ENCODE measurements at places on chromosomes 12 and 14. TPM values are rescaled to one million over a fixed set of nuclear protein-coding genes. Genes with fewer than 3 reads are reported as not detected.
A peak's percentile ranks its signal among the peaks of the same experiment; 100 is the strongest.

IGF1 gene
- total RNA-seq, result 0.79 TPM

ALKBH1 gene
- 18.7 TPM for total RNA-seq

- no peak for DNase-seq
These were observed 343.4 kb downstream of the MED13L start for GRCh38 chr12:115934046-115934445.

DNA sequence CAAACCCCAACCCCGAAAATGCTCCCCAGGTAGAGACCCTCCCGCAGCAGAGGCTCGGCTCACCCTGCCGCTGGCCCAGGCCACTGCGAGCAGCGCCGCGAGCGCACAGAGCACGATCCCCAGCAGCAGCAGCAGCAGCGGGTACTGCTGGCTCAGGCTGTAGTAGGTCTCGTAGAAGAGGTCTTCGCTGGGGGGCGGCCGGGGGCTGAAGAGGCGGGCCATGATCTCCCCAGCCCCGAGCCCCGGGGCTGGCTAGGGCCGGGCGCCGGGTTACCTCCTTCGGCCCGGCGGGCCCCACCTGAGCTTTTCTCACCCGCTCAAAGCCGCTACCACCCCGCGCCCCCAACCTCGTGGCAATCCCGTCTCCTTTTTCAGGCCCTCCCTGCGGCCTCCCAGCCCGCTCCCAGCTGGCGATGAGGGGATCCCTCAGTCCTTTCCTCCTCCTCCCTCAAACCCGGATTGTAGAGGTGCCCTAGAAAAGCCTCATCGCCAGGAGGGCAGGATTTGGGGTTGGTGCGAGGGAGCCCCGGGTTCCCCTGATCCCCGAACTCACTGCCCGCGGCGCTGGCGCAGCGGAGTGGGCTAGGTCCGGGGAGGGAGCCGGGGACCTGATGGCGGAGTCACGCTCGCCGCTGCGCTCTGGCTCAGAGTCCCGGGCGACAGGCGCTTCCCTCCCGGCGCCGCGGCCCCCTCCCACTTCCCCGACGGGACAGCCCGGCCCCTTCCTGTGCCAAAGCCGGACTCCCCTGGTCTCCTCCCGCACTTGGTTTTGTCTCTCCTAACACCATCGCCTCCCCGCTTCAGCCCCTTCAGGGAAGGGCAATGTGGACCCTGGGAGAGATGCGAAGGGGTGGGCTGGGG lies at the start of gene ADCY4:
Gene ADCY4 (minus strand): TSS at position 641 of the 861 bp plus-strand sequence. CDS start 419 bp downstream, at position 222.
- DNase-seq, result no peak

- no peak for DNase-seq
These were observed 121.5 kb downstream of the PRKD1 start for GRCh38 chr14:29806124-29806517.

DNA sequence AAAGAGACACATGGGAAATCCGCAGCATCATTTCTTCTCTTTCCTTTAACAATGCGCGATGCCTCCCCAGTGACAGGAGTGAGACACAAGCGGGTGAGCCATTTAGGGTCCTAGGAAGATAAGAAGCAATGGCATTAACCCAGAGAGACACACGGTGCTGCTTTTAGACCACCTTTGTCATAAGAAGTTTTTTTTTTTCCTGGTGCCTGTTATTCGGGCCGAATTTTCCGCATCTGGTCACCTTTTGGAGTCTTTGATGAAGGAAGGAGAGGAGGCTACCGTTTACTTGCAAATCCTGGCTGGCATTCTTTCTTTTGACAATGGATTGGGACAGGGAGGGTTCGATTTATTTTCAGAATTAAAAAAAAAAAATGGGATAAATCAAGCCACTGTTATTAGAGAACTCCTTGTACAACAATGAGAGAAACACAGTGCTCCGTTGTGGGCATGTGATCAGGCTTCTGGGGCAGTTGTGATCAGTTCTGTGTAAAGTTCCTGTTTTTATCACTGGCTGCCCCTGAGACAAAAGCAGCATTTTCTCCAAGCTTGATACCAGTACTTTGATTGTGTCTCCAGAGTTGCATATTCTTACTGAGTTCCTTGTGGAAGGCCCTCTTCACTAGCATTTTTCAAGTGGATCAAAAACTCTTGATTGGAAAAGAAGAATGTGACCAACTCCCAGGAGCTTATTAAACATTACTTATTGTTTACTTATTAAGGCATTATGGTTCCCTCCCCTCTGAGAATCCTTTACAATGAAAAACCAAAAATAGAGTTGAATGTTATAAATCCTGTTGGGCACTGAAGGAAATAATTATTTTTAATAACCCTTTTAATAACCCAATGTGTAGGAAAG lies 1.1 kb downstream of the DIP2B start:
- no peak for DNase-seq

DNA sequence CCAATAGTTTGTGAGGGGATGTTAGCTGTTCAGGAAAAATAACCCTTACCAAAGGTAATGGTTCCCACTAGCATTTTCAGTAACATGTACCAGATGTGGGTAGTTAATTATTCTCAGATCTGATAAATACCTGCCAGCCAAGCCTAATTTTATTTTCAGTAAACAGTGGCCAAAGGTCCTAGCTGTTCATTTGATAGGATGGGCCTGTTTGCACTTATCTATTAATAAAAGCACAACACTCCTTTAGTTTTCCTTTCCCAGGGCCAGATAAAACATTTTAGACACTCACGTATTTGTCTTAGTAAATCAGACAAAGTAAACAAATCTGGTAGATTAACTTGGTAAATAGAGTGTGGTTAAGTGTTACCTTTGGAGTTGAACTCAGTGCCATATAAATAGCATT lies 345.1 kb downstream of the RAD51B start:
- DNase-seq, result no peak

- peak; percentile 46 for DNase-seq
These were observed at the start of gene COL2A1 for GRCh38 chr12:48004053-48004941. Gene COL2A1 (minus strand): TSS chr12:48004476. CDS start chr12:48004321, 155 bp downstream.

GRCh38 chr12:131710464-131711457 lies at the start of gene SFSWAP:
Gene SFSWAP (plus strand): TSS chr12:131711090. CDS start chr12:131711230, 140 bp downstream.
- peak; percentile 82 for DNase-seq

- no peak for DNase-seq
These were observed 126.9 kb downstream of the SLC38A6 start for GRCh38 chr14:61107869-61108493.

DNA sequence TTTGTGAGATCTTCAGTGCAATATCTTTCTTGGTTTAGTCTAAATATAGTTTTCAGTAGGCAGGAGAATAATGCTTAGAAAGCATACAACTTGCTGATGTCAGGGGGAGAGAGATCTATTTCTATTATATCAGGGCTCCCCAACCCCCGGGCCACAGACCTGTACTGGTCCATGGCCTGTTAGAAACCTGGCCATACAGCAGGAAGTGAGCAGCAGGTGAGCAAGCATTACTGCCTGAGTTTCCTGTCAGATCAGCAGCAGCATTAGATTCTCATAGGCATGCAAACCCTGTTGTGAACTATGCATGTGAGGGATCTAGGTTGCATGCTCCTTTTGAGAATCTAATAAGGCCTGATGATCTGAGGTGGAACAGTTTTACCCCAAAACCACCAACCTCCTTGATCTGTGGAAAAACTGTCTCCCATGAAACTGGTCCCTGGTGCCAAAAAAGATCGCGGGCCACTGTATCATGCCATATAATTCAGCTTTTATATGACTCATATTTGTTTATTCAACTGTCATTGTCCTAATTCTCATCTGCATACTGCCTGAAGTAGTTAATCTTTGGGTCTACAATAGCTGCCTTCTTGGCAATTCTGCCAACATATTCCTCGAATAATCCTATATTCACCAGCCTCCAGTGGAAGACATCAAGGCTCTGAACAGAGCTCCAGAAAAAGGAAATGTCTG lies 163.6 kb upstream of the DYRK2 start:
- no peak for DNase-seq

DNA sequence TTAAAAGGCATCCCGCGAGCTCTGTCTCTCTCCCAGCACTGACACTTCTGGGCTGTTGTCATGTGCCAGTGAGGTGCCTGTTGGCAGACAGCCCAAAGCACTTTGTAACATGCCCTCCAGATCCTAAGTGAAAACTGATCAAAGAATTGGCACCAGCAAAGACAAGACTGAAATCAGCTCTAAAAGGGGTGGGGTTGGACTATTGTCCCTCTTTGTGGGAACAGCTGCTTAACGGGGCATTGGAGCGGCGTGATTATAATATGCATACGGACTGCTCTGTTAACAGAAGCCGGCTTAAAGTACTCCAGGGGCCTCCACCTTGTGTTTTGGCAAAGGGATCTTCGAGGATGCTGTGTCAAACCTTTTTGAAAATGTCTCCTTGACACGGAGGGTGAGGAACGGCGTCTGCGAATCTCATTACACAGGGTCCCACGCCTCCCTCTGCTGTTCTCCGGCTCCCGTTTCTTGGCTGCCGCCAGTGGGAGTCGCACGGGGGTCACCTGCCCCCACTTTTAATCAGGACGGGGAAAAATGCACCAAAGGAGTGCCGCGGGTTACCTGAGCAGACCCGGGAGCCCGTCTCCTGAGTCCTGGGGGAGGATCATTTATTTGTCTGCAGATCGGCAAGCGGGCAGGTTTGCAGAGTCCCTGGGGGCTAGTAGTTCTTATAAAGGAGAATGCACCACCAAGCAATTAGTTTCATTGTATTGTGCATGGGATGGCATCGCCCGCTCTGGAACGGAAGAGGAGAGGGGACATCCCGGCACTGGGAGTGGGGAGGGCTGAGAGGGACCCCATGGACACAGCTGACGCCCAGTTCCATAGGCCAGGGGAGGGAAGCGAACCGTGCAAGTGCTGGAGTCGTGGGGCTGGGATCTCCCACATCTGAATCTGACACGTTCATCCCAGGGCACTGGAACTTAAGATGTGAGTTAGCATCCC lies 44.3 kb downstream of the SPRING1 start:
- no peak for DNase-seq

DNA sequence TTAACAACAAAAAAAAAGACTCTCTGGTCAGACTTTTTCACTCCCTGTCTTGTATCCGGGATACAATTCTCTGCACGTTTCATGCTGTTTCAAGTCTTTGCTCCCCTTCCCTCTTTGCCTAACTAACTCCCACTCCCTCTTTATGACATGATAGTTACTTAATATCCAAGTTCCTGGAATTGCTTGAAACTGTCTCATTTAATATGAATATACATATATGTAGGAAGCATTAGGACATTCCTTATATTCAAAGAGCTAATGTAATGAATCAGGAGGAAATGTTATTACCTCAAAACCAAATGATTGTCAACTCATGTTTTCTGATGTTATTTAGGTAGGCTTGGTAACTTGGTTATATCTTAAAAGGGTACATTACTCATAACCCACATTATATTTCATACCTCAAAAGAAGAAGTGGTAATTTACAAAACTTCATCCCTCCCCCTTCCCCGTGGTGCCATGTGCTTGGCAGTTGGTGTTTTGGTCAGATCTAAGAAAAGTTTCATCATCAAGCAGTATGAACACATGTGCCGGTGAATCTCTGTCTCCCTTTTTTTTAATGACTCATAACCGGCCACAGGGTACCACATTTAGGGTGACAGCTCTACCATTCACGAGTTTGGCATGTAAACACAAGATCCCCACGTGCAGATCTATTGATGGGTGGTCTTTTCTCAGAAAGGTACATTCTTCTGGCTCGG lies 56.5 kb downstream of the HCAR2 start:
- peak; percentile 82 for DNase-seq

GRCh38 chr12:121774968-121775474 lies 18.5 kb downstream of the RHOF start:
- no peak for DNase-seq

DNA sequence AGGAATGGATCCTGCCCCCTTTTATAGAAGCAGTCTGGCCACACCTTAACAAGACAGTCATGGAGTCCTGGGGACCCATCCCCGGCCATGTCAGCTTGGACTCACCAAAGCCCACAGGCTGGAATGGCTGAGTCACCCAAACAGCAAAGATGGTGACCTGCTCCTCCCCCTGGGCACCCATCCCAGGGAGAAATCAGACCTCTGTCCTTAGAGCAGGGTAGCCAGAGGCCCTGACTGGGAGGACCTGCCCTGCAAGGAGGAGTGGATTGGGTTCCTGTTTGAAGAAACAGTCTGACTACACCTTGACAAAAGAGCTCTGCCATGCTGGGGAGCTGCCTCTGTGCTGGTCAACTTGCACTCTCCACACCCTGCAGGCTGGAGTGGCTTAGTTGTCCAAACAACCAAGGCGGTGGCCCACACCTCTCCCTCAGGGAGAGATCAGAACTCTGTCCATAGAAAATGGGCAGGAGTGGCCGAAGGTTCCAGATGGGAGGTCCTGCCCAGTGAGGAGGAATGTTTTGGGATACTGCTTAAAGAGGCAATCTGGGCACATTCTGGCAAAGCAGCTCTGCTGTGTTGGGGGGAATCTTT lies 16.6 kb downstream of the MGP start:
- DNase-seq, result no peak

DNA sequence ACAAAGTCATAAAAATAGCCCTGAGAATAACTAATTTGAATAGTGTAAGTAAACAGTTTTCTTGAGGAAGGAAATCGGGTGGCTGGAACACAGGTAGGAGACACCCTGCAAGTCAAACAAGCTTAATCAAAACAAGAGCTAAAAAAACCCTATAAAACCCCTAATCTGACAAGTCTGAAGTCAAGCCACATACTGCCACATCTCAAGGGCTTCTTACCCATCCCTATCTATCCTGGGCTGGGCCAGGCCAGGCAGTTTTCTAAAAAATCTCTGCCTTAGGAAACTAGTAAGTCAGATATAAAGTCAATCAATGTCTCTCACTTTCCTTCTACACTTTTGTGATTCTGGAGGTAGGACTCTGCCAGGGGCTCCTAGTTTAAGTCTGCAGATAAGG lies 15.3 kb downstream of the UBE2N start:
- DNase-seq, result no peak

Measured in activated T-cell treated with anti-CD3 and anti-CD28 coated beads, Interleukin-2, amount 50 U/mL, for 72 hours (primary cell).